ENCODE measurements at places on chromosomes 7 and 10.
A peak's percentile ranks its signal among the peaks of the same experiment; 100 is the strongest.

DNA sequence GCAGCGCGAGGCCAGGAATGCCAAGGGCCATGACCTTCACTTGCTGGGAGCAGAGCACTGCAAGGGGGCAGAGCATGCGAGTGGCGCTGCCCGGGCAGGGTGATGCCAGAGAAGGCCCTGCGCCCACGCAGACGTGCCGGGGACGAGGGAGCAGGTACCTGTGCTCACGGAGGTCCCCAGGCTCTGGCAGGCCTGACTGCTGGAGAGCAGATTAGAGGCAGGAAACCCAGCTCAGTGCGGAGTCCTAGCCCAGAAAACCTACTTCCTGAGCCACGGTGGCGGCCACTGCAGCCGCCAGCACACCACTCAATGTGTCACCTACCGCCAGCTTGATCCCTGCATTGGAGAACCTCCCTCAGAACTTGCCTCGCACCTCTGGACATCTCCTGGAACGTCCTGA, 148.4 kb downstream of the MAD1L1 start:
- no peak for DNase-seq

GRCh38 chr10:90352288-90352687, 505.6 kb downstream of the HTR7 start:
- no peak for DNase-seq

GRCh38 chr7:108375668-108376067, 80.6 kb downstream of the NRCAM start:
- DNase-seq = no peak

GRCh38 chr10:85967594-85967993, 399.0 kb downstream of the GRID1 start:
- DNase-seq = no peak

GRCh38 chr10:128211064-128211504, 84.9 kb upstream of the MKI67 start:
- DNase-seq = no peak

DNA sequence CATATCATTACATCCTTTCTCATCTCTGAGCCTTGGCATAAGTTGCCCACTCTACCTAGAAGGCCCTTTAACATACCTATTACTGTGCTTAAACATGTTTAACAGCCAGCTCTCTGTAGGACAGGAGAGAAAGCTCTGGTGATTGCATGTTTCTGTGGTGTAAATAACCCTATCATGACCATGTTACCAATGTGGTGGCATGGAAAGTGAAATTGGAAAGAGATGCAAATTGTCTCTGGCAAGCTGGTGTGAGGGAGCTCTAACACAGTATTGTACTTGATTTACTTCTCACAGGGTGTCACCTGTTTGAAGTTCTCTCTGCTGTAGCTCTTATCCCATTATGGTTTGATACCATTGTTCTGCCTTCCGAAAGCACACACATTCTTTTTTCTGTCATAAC, 231.8 kb upstream of the DKK1 start:
- DNase-seq = no peak

GRCh38 chr7:140683657-140684056, 10.9 kb downstream of the ADCK2 start:
- DNase-seq = no peak

DNA sequence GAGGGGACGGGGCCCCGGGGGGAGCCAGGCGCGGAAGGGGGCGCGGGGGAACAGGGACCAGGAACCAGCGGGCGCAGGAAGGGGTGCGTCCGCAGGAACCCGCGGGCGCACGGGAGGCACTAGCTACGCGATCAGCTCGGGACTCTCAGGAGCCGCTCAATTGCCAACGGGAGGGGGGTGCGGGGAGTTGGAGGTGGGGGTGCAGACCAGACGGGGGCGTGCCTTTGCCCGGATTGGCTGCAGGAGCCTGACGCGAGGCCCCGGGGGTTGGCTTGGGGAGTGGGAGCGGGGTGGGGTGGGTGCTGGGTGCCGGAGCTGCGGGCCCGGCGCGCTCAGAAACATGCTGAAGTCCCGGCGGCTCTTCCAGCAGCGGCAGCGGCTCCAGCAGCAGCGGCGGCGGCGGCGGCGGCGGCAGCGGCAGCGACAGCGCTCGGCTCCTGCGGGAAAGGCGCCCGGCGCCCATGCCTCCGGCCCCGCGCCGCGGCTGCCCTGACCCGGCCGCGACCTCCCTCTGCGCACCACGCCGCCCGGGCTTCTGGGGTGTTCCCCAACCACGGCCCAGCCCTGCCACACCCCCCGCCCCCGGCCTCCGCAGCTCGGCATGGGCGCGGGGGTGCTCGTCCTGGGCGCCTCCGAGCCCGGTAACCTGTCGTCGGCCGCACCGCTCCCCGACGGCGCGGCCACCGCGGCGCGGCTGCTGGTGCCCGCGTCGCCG, at the start of gene ADRB1:
TSS of gene ADRB1 (plus strand) at position 335 of the 715 bp plus-strand sequence. CDS start at position 602, 267 bp downstream.
- DNase-seq = peak; percentile 15

DNA sequence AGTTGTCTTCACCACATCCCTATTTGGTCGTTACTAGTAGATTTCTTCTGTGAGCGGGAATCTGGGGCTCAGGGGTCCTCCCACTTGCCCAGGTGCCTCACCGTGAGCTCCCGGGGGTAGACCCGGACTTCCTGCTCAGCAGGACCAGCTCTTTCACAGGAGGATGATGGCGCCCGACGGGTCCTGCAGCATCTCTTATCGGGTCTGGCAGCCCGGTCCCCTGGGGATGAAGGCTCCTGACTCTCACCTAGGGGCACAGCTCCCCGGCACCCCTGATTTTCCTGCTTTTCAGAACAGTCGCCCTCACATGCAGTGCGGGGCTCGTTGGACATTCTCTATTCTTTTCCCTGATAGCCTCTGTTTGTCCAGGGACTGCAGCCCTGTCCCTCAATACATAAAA, 33.0 kb upstream of the SHH start:
- DNase-seq = no peak

DNA sequence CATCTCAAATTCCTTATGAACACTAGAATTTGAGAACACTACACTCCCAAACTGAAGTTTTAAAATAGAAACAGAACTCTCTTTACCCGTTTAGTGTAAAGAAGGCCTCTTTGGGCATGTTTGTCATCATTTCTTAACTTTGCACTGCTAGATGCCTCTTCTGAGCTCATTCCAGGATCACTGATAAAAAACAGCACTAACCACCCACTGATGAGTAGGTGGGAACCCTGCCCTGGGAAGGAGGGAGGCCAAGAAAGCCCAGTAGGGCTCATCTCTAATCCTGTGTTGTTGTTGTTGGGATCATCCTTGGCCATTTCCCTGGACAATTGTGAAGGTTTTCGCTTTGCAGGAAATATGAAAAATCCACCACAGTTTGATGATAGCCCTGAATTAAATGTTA, 68.2 kb downstream of the CUBN start:
- no peak for DNase-seq

DNA sequence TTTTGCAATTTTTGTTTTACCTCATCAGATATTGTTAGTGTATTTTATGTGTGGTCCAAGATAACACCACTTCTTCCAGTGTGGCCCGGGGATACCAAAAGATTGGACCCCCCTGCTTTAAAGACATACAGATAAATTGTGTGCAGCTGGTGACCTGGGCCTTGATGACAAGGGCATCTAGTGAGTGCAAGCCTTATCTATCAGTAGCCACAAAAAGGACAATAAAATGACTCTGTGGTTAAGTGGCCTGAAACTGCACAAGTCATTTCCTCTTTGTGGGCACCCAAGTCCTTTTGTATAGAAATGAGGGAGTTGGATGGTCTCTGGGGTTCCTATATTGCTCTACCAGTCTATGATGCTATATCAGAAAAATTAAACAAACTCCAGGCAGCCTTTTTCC, 98.1 kb downstream of the PARD3 start:
- no peak for DNase-seq

- DNase-seq = no peak
Observed at GRCh38 chr7:158263964-158264748, 323.5 kb downstream of the PTPRN2 start.

- DNase-seq = no peak
Observed at GRCh38 chr7:9240001-9240400, 806.6 kb downstream of the NXPH1 start.

DNA sequence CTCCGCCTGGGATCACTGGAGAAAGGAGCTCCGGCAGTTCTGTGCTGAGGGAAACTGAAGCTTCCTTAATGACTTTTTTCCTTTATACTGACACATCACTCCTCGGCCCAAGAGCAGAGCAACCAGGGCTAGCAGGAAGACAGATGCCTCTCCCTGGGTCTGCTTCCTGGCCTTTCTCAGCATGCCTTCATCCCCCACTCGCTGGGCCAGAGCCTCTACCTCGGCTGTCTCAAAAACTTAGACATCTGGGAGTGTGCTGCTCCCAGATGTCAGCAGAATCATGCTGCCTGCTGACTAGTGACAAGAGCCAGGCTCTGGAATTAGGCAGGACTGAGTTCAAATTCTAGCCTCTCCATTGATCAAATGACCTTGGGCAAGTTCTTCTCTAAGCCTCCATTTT, 24.4 kb upstream of the LRRC4 start:
- no peak for DNase-seq

GRCh38 chr7:48074204-48074654, 14.8 kb upstream of the UPP1 start:
- DNase-seq = no peak

GRCh38 chr7:12653518-12653917, 33.9 kb upstream of the ARL4A start:
- DNase-seq = no peak

- no peak for DNase-seq
Observed at GRCh38 chr7:133436014-133436428, 183.1 kb downstream of the EXOC4 start.

- DNase-seq = no peak
Observed at GRCh38 chr7:44590910-44591309, 8.9 kb upstream of the TMED4 start.

GRCh38 chr10:76935941-76936613, 701.5 kb downstream of the KCNMA1 start:
- no peak for DNase-seq

- DNase-seq = no peak
Observed at GRCh38 chr7:23394488-23395171, 75.7 kb downstream of the IGF2BP3 start.

DNA sequence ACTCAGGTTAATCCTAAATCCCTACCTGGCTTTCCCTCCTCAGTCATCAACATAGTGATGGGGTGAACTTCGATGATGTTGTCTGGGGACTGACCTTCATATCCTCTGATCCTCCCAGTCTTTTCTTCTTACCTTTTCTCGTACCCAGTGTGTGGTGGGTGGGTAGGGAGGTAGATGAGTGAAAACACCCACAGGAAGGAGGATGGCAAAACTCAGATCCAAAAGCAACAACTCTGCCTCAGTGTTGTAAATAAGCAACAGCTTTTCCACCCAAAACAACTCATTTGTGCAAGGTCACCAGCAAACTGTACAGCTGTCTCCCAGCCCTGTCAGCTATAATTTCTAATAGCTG, 38.6 kb downstream of the VOPP1 start:
- no peak for DNase-seq

DNA sequence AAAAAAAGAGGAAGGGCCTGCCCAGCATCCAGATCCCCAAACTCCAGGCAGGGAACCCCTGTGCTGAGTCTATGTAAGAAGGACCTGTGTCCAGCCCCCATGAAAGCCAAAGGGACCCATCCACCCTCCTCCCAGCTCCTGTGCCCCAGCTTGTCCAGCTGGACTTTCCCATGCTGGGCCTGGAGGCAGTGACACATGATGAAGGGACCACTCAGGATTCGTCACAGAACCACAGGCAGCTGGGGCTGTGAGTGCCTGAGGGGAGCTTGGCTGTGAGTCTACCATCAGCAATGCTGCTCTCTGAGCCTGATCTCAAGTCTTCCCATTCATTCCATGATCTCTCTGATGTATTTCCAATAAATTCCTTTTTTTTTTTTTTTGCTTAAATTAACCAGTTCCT, 36.2 kb upstream of the MNX1 start:
- DNase-seq = no peak

- no peak for DNase-seq
Observed at GRCh38 chr7:41730161-41730560, 27.3 kb upstream of the INHBA start.

DNA sequence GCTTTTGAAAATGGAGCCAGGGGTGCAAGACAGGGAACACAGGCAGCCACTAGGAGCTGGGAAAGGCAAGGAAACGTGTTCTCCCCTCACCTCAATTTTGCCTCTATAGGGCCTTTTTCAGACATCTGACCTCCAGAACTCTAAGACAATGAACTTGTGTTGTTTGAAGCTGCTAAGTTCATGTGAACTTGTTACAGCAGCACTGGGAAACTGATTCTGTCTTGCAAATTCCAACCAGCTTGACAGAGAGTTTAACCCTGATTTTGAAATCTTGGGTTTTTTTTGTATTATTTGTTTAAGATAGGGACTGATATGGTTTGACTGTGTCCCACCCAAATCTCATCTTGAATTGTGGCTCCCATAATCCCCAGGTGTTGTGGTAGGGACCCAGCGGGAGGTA, 852.9 kb downstream of the LRMDA start:
- no peak for DNase-seq

DNA sequence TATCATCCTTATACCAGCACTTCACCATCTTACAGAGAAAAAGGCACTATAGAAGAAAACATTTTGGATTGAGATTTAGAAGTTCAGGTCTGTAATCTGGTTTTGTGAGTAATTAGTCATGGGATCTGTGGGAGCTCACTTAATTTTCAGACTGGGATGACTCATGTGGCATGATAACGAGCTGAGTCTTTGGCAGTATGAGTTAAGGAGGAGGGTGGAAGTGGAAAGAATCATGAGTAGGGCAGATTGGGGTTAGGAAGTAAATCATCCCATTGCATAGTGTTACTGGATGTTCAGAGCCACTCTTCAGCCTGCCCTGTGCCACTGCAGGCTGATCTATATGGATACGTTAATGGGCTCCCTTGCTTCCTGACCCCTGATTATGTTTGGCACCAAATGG, 64.9 kb downstream of the ZNF92 start:
- DNase-seq = no peak

GRCh38 chr10:62000037-62000603, 98.6 kb downstream of the ARID5B start:
- DNase-seq = no peak

- DNase-seq = no peak
Observed at GRCh38 chr7:27185854-27186667, 1.0 kb upstream of the HOXA11 start.

Data from D721Med (cell line).